ENCODE measurements at places on chromosomes 11 and 22.
A peak's percentile ranks its signal among the peaks of the same experiment; 100 is the strongest.

GRCh38 chr11:114122686-114123085 is 63.2 kb downstream of the ZBTB16 start:
- no peak for DNase-seq

- DNase-seq = no peak
Observed at GRCh38 chr11:123069908-123070821, 8.2 kb upstream of the HSPA8 start.

DNA sequence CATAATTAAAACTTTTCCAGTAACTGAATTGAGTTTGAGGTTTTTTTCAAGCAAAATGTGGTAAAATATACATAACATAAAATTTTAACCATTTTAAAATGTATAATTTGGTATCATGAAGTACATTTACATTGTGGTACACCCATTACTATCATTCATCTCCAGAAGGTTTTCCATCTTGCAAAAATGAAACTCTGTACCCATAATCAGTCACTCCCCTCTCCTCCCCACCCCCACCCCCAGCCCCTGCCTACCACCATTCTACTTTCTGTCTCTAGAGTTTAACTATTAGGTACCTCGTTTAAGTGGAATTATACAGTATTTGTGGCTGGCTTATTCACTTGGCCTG is 63.7 kb downstream of the MICAL2 start:
- no peak for DNase-seq

DNA sequence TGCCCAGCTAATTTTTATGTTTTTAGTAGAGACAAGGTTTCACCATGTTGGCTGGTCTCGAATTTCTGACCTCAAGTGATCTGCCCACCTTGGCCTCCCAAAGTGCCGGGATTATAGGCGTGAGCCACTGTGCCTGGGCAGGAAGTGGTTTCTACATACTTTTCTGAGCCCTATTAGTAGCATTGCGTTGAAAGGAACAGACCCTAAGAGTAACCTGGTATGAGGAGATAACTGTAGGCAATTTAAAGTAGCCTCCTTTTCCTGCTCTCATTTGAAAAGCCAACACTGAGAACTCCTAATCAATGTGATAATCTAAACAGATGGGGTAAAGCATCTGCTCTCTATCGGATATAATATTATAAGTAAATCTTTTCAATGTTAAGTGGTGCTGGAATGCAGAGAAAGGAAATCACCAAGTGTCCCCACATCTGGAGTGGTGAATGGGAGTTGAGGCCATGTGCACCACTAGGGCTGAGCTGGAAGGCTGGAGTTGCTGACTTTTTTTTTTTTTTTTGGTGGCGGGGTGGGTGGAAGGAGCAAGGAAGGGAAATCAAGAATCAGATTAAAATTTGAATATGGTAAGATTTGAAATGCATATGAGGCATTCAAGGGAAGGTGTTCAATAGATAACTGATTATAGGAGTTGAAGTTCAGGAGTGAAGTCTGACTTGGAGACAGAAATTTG is 20.7 kb downstream of the PDHX start:
- no peak for DNase-seq

DNA sequence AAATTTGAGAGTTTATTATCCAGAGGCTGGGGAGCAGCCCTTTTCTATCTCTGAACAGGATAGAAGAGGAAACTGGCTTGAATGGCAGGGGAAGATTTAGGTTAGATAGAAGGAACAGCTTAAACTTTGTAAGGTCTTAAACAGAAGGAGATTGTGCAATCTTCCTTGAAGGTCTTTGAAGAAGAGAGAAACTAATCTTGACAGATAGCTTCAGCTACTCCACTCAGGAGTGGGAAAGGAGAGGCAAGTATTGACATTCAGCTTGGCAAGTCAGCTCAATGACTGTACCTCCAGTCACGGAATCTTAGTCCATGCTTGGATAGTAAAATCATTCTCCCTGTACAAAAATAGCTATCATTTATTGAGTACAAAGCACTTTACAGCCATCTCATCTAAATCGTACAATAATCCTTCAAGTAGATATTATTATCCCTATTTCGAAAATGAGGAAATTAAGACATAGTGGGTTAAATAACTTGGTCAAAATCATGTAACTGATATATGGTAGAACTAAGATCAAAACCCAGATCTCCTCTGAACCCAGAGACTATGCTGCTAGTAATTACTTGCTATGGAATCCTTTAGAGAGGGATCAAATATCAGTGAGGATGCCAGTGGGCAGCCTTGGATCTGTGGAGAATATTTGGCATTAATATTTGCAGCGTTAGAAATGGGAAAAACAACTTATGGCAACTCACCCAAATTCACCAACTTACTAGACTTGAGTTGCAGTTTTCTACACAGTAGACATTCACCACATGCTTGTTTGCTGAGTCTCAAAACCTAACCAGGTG is 14.6 kb downstream of the C11orf97 start:
- DNase-seq = no peak

GRCh38 chr11:36248436-36248835 is 40.8 kb downstream of the COMMD9 start:
- no peak for DNase-seq

DNA sequence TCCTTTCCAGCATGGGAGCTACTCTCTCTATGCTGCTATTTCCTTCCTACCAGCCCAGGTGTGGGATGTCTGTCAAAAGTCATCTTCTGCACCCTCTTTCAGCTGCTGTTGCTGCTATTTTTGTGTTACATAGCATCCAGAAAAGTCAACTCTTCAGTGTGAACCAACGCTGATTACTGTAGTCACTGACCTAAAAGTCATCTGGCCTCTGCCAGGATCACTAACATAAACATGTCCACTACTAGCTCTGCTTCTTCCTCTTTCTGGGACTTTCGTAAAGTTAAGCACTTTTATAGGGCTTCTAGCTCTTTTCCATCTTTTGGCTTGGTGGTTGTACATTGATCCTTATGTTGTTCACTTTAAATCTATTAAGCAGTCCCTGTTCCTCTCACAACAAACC is 90.2 kb upstream of the CARD18 start:
- DNase-seq = no peak

GRCh38 chr11:70573701-70574151 is 175.4 kb downstream of the CTTN start:
- no peak for DNase-seq

GRCh38 chr11:105054723-105055493 is 9.8 kb upstream of the CARD16 start:
- no peak for DNase-seq

DNA sequence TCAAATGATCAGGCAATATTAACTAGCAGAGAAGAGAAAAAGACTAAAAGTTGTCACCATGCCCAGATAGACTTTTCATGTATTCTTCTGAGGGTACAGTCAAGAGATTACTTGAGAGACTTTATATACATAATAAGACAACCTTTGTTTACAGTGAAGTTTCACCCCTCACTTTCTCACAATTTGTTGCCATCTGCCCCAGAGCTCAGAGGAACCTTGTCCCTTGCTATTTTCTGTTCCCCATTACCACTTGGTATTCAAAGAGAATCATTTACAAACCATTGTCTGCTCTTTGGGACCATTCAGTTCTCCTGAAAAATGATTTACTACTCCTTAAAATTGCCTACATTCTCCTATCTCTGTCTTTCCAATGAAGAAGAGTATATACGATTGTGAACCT is 544.6 kb downstream of the CNTN5 start:
- DNase-seq = no peak

DNA sequence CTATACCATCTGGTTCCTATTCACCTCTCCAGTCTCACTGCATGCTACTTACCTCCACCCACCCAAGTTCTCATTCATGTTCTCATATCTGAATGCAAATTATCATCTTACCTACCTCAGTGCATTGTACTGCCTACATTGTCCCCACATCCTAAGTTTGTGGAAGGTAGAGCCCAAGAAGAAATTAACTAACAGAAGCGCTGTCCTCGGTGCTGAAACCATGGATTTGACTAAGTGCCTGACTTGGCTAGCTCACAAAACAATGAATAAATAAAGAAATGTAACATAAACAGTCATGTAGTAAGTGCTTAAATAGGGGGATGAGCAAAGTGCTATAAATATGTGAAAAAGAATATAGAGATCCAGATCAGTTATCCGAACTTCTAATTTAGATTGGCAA is 63.2 kb downstream of the GRIA4 start:
- DNase-seq = peak; percentile 34

DNA sequence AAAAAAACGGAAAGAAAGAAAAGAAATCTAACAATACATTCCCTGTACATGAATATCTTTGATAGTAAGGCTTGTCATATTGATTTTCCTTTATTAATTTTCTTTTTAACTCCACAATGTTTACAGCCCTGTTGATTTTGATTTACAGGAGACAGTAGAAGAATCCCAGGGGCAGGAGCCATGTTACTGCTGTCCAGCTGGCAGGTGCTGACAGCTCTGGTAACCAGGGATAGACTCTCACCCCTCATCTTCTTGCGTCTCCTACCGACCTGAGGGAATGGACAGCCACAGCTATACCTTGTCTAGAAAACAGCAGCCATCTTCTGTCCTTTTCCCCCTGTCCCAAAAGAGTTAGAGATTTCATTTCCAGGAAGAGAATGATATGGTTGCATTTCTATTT is 37.4 kb downstream of the PRDM10 start:
- no peak for DNase-seq

DNA sequence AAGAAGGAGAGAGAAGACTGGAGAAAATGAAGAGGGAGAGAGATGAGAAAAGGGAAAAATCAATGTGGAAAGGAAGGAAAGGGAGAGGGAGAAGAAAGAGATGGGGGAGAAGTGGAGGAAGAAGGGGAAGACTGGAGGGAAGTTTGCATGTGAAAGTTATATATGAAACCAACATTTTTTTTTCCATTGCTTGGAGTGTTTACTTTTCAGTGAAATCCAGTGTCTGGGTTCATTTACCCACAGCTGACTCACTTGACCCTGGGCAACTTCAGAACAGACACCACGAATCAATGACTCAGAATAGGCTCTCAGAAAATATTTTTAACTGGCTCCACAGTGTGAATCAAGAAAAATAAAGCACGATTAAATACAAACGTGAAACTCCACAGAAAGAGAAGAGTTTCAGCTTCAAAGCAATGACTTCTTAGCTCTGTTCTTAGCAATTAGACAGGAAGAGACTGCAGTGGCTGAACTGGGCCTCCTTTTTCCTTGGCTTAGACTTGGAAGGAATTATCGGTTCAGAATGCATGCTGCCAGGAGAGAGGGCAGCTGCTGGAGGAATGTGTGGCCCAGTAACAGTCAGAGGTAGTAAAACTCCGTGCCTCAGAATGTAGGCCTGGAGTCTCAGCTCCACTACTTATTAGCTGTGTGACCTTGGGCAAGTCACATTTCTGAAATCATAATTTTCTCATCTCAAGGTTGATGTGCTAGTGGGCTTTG is 237.5 kb downstream of the MIAT start:
- peak; percentile 67 for DNase-seq

- no peak for DNase-seq
Observed at GRCh38 chr11:57527056-57527631, 3.4 kb downstream of the TIMM10 start.

- DNase-seq = no peak
Observed at GRCh38 chr11:8368194-8368593, 104.5 kb upstream of the LMO1 start.

DNA sequence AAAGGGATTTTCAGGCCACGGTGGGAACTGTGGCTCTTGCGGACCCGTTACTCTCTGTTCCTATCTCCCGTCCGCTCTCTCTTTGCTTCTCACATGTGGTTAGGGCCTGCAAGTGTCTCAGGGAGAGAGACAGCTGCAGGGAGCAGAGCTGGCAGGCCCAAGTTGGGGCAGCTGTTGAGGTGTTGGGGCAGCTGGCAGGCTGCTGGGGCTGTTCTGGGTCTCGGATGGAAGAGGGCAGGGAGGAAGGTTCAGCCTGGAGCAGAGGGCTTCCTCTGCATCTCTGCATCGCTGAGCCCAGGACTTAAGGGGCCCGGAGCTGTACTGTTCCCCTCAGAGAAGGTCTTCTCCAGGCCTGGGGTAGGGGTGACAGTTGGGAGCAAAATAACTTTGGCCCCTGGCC is 2.6 kb upstream of the CNIH2 start:
- no peak for DNase-seq

- no peak for DNase-seq
Observed at GRCh38 chr22:42967933-42968332, 47.0 kb downstream of the PACSIN2 start.

DNA sequence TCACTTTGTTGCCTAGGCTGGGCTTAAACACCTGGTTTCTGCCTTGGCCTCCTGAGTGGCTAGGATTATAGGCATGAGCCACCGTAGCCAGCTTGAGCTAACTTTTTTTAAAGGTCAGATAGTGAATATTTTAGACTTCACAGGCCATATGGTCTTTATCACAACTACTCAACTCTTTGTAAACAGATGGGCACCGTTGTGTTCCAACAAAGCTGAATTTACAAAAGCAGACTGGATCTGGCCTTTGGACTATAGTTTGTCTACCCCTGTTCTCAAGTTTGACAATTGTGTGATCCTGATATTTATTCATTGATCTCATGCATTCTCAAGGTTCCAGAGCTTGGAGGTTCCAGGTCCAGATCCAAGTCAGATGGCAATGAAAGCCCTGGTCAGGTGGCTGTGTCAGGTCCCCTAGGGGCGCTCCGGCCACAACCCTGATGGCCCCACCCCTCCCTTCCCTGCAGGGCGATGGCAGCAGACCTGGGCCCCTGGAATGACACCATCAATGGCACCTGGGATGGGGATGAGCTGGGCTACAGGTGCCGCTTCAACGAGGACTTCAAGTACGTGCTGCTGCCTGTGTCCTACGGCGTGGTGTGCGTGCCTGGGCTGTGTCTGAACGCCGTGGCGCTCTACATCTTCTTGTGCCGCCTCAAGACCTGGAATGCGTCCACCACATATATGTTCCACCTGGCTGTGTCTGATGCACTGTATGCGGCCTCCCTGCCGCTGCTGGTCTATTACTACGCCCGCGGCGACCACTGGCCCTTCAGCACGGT is 15.8 kb downstream of the P2RY2 start:
- DNase-seq = no peak

DNA sequence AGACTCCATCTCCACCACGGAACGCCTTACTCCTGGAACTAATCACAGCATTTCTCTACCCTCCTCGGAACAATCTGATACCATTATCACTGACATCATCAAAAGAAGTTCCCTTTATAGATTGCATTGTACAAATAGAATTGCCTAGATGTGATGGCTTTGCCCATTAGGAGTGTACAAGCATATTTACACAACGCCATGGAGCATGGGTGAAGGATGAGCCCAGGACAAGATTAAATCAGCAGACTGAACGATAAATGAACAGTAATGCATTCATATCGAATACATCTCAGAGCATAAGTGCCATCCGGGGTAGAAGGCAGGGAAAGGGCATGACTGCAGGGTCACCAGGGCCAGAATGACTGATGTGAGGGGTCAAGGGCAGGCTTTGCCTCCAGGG is 57.3 kb downstream of the KIRREL3 start:
- no peak for DNase-seq

- no peak for DNase-seq
Observed at GRCh38 chr22:39518996-39519680, 1.2 kb upstream of the ATF4 start.
